ENCODE measurements at places on chromosomes 2 and 18. TPM values are rescaled to one million over a fixed set of nuclear protein-coding genes. Genes with fewer than 3 reads are reported as not detected.

Gene STPG4
- 0.07 TPM for total RNA-seq

Gene ZNF385B
- not detected for total RNA-seq

Gene NETO1
- not detected for total RNA-seq

Gene KCNF1
- not detected for total RNA-seq

Measured in nasal cavity respiratory epithelium epithelial cell of viscerocranial mucosa (primary cell).